ENCODE measurements at places on chromosomes 3 and 15. TPM values are rescaled to one million over a fixed set of nuclear protein-coding genes. Genes with fewer than 3 reads are reported as not detected.

- no peaks in the 10 kb centered on the region for H3K36me3 ChIP-seq
- H3K4me1 ChIP-seq = peaks cover 12% of the 10 kb centered on the region
- no peak overlapping the region for H3K4me3 ChIP-seq
- no peaks in the 10 kb centered on the region for H3K27me3 ChIP-seq
- peak; percentile 59 for DNase-seq
Measured at GRCh38 chr15:77021803-77022381, 27.0 kb downstream of the PSTPIP1 start.

- no peak for DNase-seq
- no peaks in the 10 kb centered on the region for H3K27me3 ChIP-seq
- no peak overlapping the region for H3K4me3 ChIP-seq
- H3K36me3 ChIP-seq = no peaks in the 10 kb centered on the region
- H3K4me1 ChIP-seq = no peaks in the 10 kb centered on the region
Measured at GRCh38 chr15:73784291-73784690, 31.1 kb upstream of the INSYN1 start.

- no peak overlapping the region for H3K4me3 ChIP-seq
- no peak for DNase-seq
- no peaks in the 10 kb centered on the region for H3K27me3 ChIP-seq
- peaks cover 3% of the 10 kb centered on the region for H3K4me1 ChIP-seq
- peaks cover 2% of the 10 kb centered on the region for H3K36me3 ChIP-seq
Measured at GRCh38 chr3:100157685-100158084, 43.4 kb upstream of the FILIP1L start.

GRCh38 chr3:41000471-41000870, 198.8 kb upstream of the CTNNB1 start:
- peaks cover 9% of the 10 kb centered on the region for H3K4me1 ChIP-seq
- no peak overlapping the region for H3K4me3 ChIP-seq
- no peaks in the 10 kb centered on the region for H3K36me3 ChIP-seq
- H3K27ac ChIP-seq = no peak overlapping the region
- no peaks in the 10 kb centered on the region for H3K27me3 ChIP-seq

GRCh38 chr15:74127255-74127953, 3.0 kb upstream of the ISLR2 start:
- no peaks in the 10 kb centered on the region for H3K36me3 ChIP-seq
- H3K27me3 ChIP-seq = peaks cover 14% of the 10 kb centered on the region
- H3K4me1 ChIP-seq = no peaks in the 10 kb centered on the region
- H3K4me3 ChIP-seq = peak overlapping the region; percentile 17
- H3K27ac ChIP-seq = no peak overlapping the region
- DNase-seq = peak; percentile 87

DNA sequence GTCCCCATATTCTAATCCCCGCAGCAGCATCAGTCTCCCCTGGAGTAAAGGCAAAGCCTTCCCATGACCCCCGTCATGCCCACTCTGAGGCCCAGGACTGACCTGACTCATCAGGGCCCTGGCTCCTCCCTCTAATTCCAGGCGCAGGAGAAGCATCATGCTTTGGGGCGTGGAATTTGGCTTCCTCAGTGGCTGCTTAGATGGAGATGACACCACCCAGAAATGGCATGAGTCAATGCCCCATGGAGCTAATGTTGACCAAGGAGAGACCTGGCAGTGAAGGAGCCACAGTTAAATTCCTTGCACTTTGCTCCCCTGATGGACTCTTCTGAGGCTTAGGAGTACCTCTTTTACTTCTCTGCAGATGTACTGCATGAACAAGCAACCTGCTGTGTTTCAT, 204.2 kb upstream of the PROK2 start:
- no peaks in the 10 kb centered on the region for H3K4me1 ChIP-seq
- no peaks in the 10 kb centered on the region for H3K27me3 ChIP-seq
- no peak overlapping the region for H3K4me3 ChIP-seq
- DNase-seq = no peak

DNA sequence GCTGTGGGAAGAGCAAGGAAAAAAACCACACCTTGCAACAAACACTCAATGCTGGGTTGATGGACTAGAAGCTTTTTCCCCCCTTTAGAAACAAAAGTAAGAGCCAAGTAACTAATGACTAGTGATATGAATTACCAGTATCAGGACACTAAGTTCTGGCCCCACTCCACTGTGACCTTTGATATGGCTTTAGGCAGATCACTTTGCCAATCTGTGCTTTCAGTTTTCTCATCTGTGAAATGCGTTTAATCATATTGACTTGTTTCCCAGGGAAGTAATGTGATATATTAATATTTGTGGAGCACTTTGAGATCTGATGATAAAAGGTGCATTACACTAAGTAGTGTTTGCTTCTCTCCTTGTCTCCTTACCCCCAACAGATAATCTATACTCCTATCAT, 319.3 kb upstream of the SATB1 start:
- H3K27ac ChIP-seq = no peak overlapping the region
- DNase-seq = no peak
- no peaks in the 10 kb centered on the region for H3K36me3 ChIP-seq
- H3K4me1 ChIP-seq = no peaks in the 10 kb centered on the region
- no peaks in the 10 kb centered on the region for H3K27me3 ChIP-seq

IQCF5 gene
- total RNA-seq = not detected

DAPK2 gene
- total RNA-seq = 0.23 TPM

DNA sequence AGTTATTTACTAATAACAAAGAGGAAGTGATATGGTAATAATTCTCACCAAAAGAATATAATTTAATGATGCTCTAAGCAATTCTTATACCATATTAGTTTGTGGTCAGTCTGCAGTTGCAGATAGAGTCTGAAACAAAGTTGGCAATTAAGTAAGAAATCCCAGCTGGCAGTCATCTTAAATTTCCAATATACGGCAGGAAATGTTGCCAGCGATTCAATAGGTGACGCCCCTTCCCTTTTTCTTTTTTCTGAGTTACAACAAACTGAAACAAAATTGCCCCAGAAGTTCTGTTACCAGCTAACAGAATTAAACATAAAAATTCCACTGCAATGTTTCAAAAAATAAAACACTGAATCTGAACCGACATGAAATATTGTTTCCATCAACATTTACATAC, 26.7 kb downstream of the LRRFIP2 start:
- H3K27me3 ChIP-seq = no peaks in the 10 kb centered on the region
- peaks cover 4% of the 10 kb centered on the region for H3K36me3 ChIP-seq
- H3K27ac ChIP-seq = no peak overlapping the region

DNA sequence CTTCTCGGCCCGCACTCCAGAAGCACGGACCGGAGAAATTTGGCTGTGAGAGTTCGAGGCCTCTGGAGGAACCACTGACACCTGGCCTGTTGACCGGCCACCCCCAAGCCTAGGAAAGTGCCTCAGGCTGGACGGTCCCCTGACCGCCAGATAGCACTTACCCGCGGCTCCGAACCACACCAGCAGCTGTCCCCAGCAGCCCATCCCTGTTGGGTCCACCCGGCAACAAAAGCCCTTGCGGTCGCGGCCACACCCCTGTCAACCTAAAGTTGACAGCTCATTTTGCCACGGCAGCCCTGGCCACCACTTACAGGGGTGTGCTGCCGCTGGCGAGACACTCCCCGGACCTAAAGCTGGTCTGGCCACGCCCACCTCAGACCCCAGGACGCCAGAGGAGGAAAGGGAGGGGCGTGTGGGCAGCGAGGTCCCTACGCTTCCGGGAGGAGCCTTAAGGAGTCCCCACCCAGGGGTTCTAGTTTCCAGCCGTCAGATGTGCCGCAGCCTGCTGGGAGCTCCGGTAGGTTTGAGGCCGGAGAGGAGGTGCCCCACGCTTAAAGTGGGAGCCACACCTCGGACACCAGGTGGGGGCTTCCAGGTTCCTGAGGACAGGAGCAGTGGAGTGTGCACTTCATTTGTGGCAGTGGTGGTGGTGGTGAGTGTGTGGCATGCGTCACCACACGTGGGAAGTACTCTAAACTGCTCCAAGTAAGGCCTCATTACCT, at the start of gene LTK:
Gene LTK (minus strand): TSS at position 322 of the 722 bp plus-strand sequence. CDS start 118 bp downstream, at position 204.
- H3K36me3 ChIP-seq = no peaks in the 10 kb centered on the region
- H3K27ac ChIP-seq = peak within 1 kb of the TSS; percentile 73
- peak; percentile 95 for DNase-seq
- H3K4me3 ChIP-seq = peak within 1 kb of the TSS; percentile 57

ACP3 gene
- total RNA-seq = not detected

WWTR1 gene
- total RNA-seq = 49.1 TPM

DNA sequence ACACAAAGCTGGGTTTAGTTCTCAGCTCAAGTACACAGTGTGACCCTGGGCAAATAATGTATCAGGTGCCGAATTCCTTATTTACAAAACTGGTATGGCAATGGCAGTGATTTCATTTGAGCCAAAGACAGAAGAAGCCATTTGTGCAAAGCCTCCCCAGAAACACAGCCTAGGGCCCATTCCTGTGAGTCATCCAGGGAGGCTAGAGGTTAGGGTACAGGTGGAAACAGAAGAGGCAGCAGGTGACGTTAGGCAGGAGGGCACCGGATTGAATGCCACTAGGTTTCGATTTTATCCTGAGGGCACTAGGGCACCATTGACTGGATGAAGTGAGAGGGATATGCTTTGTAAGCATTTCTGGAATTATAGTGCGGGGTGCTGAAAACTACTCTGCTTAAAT, 766.9 kb upstream of the NR2F2 start:
- no peak for DNase-seq
- H3K4me1 ChIP-seq = peaks cover 4% of the 10 kb centered on the region
- H3K36me3 ChIP-seq = no peaks in the 10 kb centered on the region
- H3K4me3 ChIP-seq = no peak overlapping the region

- no peak for DNase-seq
- H3K36me3 ChIP-seq = no peaks in the 10 kb centered on the region
- peaks cover 10% of the 10 kb centered on the region for H3K4me1 ChIP-seq
- no peak overlapping the region for H3K4me3 ChIP-seq
Measured at GRCh38 chr3:184461219-184461618, 81.4 kb downstream of the CHRD start.

GRCh38 chr3:154904328-154904727, 175.8 kb upstream of the MME start:
- H3K27ac ChIP-seq = no peak overlapping the region
- no peak overlapping the region for H3K4me3 ChIP-seq
- H3K36me3 ChIP-seq = no peaks in the 10 kb centered on the region

- no peaks in the 10 kb centered on the region for H3K36me3 ChIP-seq
- DNase-seq = no peak
- H3K4me3 ChIP-seq = no peak overlapping the region
- H3K27ac ChIP-seq = no peak overlapping the region
Measured at GRCh38 chr3:80549173-80549572, 781.4 kb upstream of the ROBO1 start.

- no peaks in the 10 kb centered on the region for H3K4me1 ChIP-seq
- H3K27me3 ChIP-seq = no peaks in the 10 kb centered on the region
- H3K36me3 ChIP-seq = peaks cover 3% of the 10 kb centered on the region
- H3K4me3 ChIP-seq = no peak overlapping the region
- DNase-seq = no peak
- no peak overlapping the region for H3K27ac ChIP-seq
Measured at GRCh38 chr3:160355826-160356225, 43.2 kb downstream of the IFT80 start.

- H3K36me3 ChIP-seq = no peaks in the 10 kb centered on the region
- peak; percentile 39 for DNase-seq
- peak overlapping the region; percentile 23 for H3K27ac ChIP-seq
- no peaks in the 10 kb centered on the region for H3K4me1 ChIP-seq
- H3K27me3 ChIP-seq = no peaks in the 10 kb centered on the region
- peak overlapping the region; percentile 56 for H3K4me3 ChIP-seq
Measured at GRCh38 chr3:71304684-71305083, 278.8 kb downstream of the FOXP1 start.

Measured in SJCRH30 (cell line).